Activated CD4-positive, alpha-beta T cell treated with anti-CD3 and anti-CD28 coated beads, Interleukin-2, Interleukin-4, amounts not matched to agents 100 ng/mL and 50 ng/mL, durations not matched to agents 16 hours and 8 hours (primary cell): ENCODE measurements at places on chromosomes 7 and 10.

- no peak for DNase-seq
These were observed 89.1 kb downstream of the PTPRN2 start for GRCh38 chr7:158498443-158499081.

GRCh38 chr7:81573128-81573527, 196.7 kb downstream of the HGF start:
- no peak for DNase-seq

DNA sequence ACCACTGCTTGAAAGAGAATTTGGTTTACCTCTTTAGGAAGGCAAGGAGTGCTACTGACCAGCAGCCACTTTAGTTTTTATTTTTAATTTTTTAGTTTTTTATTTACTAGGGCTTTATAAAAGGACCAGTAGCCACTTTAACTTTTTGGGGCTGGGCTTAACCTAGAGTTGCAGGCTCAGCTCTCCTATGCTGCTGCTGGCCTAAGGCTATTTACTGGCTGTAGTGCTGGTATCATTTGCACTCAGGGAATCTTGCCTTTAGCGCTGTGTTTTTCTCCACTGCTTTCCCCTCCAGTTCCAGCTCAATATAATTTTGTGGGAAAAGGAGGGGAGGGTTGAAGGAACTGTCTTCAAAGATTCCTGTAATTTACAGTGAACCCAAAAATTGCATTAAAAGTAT, 13.4 kb downstream of the HPS1 start:
- DNase-seq: no peak

DNA sequence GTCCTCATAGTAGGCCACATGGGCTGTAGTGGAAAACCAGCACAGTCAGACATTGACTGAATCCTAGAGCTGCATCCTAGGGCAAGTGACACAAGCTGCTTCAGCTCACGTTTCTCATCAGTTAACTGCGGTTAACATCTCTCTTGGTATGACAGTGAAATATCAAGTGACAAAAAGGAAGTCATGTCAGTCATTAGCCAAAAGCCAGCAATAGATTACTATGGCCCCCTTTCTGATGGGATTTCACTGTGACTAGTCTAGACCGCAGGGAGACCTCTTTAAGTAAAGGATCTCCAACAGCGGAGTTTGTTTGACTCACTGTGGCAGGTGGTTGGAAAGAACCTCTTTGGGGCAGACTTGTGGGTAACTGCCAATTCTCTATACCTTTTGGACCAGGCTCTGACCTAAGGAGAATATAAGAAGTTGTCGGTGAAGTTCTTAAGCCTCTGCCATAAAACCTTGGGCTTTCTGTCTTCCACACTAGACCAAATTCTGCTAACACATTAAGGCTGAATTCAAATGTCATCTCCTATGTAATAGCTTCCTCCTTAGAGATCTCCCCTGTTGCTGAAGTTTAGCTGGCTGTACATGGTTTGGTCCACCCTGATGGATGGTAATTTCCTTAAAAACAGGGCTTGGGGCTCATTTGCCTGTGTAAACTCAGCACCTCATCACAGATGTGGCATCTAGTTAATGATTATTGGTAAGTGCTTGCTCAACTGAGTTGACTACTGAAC, 115.3 kb downstream of the SGMS1 start:
- DNase-seq: peak; percentile 96

DNA sequence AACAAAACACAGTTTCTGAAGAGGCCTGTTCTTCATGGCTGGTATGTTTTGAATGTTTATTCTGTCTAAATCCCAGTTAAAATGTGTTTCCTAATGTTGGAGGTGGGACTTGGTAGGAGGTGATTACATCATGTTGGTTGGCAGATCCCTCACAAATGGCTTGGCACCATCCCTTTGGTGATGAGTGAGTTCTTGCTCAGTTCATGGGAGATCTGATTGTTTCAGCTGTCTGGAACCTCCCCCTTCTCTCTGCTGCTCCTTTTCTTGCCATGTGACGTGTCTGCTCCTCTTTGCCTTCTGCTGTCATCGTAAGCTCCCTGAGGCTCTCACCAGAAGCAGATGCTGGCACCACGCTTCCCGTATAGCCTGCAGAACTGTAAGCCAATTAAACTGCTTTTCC, 383.6 kb upstream of the TPK1 start:
- no peak for DNase-seq

DNA sequence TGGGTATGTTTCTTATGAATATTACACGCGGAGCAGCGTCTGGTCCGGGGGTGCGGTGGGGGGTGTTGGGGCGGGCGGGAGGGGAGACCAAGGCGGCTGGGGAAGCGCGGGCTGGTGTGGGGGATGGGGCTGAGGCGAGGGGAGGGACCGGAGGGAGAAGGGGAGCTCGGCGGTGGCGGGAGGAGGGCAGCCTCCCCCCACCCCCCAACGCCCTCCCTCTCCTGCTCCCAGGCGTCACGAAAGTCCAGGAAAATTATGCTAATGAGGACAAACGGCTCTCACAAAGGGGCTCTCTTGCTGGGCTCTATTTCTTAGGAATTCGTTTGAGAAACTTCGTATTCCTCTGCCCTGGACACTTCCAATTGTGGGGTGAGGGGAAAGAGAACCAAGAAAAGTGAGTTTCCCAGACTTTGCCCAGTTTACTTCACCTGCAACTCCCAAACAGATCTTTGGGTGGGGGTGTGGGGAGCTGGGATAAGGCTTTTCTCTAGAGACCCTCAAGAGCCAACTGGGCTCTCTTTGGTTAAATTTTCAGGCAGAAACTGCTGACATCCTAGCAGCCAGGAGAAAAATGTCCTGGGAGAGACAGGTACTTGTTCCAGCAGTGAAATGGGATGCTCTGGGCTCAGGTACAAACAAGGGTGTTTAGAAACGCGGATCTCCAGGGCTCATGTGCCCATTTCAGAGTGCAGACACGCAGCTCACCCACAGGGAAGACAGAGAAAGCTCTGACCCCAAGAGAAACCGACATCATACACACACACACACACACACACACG, 11.7 kb upstream of the HOXA2 start:
- DNase-seq: no peak

GRCh38 chr10:122407375-122408125, 33.0 kb downstream of the PLEKHA1 start:
- no peak for DNase-seq

DNA sequence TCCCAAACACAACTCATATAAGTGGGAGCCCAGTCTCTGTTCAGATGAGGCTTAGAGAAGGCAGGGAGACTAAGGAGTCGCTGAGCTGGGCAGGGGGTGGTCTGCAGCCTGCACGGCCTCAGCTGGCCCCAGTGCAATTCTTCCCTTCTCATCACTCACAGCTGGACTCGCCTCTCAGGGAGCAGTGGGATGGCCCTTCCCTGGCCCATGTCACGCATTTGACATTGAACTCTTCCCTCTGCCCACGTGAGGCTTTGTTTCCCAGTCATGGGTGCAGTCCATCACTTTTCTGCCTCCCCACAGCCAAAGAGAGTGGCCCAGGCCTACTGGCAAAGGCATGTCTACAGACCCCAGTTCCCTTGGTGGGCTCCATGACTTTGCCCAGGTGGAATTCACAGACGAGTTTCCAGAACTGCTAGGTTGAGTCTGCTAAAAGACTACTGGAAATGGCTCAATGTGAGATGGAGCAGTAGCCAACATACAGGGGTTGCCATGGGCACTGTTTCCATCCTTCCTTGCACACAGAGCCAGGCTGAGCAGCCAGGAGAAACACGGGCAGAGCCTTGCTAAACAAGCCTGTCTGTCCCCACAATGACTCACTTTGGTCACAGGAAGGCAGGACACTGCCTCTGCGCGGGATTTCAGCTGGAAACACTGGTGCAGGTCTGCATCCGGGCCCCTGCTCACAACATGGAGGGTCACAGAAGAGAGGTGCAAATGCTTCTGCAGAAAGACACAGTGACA, 90.1 kb downstream of the OAT start:
- DNase-seq: no peak

DNA sequence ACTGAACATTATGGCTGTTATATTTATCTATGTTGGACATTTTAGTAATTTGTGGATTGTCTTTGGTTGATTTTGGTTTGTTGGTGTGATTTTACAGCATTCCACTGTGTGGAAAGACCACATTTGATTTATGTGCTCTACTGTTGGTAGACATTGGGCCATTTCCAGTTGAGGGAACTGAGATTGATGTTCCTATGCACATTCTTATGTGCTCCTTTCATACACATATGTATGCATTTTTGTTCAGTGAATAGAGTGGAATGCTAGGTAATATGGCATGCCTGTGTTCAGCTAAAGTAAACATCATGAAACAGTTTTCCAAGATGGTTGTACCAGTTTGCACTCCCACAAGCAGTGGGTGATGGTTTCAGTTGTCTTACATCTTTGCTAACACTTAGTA, 15.1 kb downstream of the CACNB2 start:
- DNase-seq: no peak

- no peak for DNase-seq
These were observed 293.9 kb downstream of the SNX13 start for GRCh38 chr7:17646253-17646956.

DNA sequence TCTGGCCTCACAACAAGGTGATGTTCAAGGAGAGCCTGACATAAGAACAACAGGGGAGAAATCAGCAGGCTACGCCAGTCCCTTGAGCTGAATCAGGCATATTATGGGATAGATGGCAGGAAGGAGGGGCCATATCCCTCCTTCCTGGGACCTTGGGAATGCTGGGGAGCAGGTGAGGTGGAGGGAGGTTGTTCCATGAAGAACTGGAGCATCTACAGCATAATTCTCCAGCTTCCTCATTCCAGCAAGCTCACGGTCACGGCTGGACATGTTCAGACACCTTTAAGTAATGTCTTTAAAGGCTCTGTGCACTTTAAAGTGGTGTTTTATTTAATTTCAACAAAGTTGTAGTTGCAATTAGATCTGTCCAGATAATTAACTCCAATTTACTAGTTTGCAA, 780.5 kb downstream of the TYW1 start:
- DNase-seq: no peak

- DNase-seq: no peak
These were observed 2.9 kb upstream of the IGF2BP3 start for GRCh38 chr7:23472956-23473843.

DNA sequence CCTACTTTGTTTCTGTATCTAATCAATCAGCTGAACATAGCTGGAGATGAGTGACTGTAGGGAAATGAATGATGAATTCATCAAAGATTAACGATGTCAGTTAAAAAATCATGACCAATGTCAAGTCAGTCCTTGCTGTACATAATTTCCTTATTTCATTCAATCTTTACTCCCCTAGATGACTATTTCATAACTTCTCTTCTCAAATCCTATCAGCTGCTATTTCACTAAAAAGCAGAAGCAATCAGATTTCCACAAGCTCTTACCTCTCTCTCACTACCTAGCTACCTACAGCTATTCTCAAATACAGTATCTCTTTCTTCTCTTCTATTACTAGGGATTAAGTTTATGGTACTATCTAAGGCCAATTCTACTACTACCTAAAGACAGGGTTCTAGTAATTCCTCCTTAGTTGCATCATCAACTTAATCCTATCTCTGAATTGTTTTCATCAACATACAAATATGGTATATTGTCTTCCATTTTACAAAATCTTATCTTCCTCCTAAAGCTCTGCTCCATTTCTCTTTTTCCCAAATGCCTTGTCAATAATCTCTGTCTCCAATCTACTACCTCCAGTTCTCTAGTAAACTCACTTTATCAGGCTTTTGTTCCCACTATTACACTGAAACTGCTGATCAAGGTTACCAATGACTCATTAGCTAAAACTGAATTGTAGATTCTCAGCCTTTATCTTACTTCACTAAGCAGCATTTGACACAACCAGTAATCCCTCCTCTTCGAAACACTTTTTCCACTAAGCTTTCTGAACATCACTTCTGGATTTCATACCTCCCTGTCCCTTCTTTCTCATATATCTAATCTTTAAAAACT, 28.4 kb downstream of the JMJD1C start:
- peak; percentile 2 for DNase-seq

GRCh38 chr10:131143425-131144165, 167.9 kb downstream of the TCERG1L start:
- DNase-seq: no peak

DNA sequence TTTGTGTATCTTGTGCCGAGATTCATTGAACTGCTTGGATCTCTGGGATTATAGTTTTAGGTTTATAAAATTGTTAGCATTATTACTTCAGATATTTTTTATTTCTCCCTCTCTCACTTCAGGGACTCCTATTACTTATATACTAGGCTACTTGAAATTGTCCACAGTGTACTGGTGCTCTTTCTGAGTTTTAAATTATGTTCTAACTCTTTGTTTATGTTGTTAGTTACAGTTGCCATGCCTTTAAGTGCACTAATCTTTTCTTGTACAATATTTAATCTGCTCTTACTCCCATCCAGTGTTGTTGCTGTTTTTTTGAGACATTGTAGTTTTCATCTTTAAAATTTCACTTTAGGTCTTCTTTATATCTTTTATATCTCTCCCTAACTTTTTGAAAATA, 13.1 kb downstream of the PLEKHS1 start:
- DNase-seq: no peak

DNA sequence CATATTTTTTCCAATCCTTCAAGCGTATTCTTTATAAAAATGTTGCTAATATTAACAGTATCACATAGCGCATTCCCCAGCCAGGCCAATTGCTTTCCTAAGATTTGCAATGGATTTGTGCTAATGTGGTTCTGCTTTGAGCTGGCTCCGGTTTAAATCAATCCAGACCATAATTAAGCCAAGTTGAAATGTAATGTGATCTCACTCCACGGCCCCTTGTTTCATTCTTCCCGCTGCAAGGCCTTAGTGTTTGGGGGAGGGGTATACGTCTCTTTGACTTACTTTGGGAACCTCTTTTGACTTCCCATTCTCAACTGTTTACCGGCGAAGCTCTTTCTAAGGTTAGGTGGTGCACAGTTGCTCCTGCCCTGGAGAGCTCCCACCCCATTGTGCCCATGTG, 86.4 kb downstream of the PRPF18 start:
- no peak for DNase-seq

GRCh38 chr7:22561321-22561811, 61.4 kb upstream of the STEAP1B start:
- no peak for DNase-seq

- DNase-seq: no peak
These were observed 66.7 kb upstream of the PDZD8 start for GRCh38 chr10:117441812-117442443.

- DNase-seq: no peak
These were observed 295.3 kb upstream of the PRKCQ start for GRCh38 chr10:6875269-6875865.

DNA sequence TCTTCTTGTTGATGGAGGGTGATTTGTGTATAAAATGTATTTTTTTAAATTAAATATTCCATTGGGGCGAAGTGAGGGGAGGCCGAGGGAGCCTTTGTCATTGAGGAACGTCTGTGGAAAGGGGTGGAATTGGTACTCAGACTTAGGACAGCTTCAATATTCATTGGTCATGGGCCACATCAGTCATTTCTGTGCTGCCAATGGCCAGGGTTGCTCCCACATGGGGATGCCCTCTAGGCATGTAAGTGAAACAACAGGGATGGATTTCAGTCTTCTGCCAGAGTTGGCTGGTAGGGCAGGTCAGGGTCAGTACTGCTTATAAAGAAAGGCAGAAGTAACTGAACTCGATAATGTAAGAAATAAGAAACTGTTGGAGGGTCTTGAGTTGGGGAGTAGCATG, 47.2 kb downstream of the NEURL1 start:
- no peak for DNase-seq

- DNase-seq: no peak
These were observed 20.1 kb upstream of the MMP21 start for GRCh38 chr10:125795637-125796190.

GRCh38 chr10:82212753-82213152, 337.8 kb downstream of the NRG3 start:
- DNase-seq: no peak

- DNase-seq: peak; percentile 6
These were observed 224.7 kb downstream of the INHBA start for GRCh38 chr7:41478187-41478586.
